ENCODE measurements at places on chromosomes 7 and 10. TPM values are rescaled to one million over a fixed set of nuclear protein-coding genes. Genes with fewer than 3 reads are reported as not detected.

TUBAL3 gene
- not detected for total RNA-seq

TFEC gene
- not detected for total RNA-seq

TAF6 gene
- 63.7 TPM for total RNA-seq

SLC29A4 gene
- total RNA-seq, result 4.1 TPM

SLC25A40 gene
- total RNA-seq, result 11.2 TPM

GPR26 gene
- total RNA-seq, result not detected

OLAH gene
- total RNA-seq, result 0.23 TPM

ANKRD1 gene
- total RNA-seq, result 189 TPM

CCDC172 gene
- total RNA-seq, result not detected

PRF1 gene
- total RNA-seq, result not detected

NYAP1 gene
- total RNA-seq, result 3.4 TPM

PNLIPRP3 gene
- not detected for total RNA-seq

IGF2BP3 gene
- total RNA-seq, result 34.3 TPM

PCGF5 gene
- 24.7 TPM for total RNA-seq

NOS3 gene
- 2.9 TPM for total RNA-seq

Data from pericardium fibroblast (primary cell).